ENCODE measurements at places on chromosomes 12 and 14.

- no peak for DNase-seq
Observed at GRCh38 chr12:79645235-79645630, 45.5 kb downstream of the PAWR start.

DNA sequence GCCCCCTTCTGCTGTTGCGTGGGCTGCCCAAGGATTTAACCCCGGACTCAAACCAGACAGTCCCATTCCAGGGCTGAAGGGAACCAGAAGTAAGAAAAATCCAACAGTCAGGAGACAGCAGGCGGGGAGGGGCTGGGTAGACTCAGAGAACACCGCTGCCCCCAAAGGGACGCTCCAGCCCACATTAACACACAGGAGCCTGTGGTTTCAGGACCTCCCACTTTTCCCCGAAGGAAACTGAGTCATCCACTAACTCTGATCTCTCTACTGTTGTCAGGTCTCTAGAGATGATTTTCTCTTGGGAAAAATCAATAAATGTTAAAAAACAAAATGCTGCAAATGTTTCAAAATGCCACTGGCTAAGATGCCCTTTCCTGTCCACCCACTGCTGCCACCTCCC lies 41.6 kb downstream of the FBXO21 start:
- no peak for DNase-seq

- DNase-seq = no peak
Observed at GRCh38 chr14:68148276-68148675, 328.7 kb downstream of the RAD51B start.

DNA sequence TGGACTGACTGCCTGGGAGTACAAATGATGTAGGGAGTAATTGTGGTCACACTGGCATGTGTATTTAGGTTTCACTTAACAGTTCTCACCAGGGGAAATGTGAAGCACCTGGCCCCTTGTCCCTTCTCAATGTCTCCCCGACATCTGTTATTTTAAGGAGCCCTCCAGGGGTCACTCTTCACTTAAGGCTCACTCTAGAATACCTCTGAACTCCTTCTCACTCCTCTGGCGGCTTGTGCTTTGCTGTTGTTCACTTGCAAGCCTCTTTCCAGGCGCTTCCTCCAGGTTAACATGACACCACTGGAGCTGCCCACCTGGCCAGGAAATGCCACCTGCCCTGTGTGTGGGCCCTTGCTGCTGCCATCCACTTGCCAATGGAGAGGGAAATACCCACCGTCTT lies 56.5 kb upstream of the GZMB start:
- peak; percentile 78 for DNase-seq

DNA sequence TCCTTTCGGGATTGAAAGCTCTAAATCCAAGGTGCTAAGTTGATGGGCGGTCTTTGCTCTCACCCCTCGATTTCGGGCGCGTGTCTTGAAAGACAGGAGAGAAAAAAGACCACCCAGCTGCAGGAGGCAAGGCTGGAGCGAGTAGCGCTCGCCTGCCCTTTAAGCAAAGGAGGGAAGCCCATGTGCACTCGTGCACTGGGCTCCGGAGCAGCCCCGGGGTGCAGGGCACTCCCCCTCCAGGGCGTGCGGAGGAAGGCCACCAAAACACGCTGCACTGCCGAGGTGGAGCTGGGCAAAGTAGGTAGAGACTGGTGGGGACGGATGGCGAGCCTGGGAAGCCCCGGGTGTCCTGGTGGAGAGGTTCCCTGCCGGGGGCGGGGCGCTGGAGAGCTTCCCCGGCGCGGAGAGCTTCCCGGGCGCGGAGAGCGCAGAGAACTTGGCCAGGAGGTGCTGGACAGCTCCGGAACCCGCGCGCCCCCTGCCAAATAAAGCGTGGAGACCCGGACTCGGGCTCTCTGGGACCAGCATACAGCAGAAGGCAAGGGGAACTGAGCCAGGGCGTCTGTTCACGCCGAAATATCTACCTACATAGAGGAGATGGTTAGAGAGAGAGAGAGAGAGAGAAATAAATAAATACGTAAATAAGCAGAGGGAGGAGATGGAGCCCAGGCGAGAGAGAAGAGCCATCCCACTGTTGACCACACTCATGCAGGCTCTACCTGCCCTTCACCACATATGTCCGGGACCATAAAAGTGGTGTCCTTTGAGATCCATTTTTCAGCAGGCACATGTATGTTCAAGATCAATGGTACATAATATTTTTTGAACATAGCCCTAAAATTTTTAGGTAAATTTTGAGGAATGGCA lies 662 bp upstream of the NELL2 start:
- peak; percentile 80 for DNase-seq

- DNase-seq = no peak
Observed at GRCh38 chr14:59347915-59348314, 117.3 kb downstream of the GPR135 start.

DNA sequence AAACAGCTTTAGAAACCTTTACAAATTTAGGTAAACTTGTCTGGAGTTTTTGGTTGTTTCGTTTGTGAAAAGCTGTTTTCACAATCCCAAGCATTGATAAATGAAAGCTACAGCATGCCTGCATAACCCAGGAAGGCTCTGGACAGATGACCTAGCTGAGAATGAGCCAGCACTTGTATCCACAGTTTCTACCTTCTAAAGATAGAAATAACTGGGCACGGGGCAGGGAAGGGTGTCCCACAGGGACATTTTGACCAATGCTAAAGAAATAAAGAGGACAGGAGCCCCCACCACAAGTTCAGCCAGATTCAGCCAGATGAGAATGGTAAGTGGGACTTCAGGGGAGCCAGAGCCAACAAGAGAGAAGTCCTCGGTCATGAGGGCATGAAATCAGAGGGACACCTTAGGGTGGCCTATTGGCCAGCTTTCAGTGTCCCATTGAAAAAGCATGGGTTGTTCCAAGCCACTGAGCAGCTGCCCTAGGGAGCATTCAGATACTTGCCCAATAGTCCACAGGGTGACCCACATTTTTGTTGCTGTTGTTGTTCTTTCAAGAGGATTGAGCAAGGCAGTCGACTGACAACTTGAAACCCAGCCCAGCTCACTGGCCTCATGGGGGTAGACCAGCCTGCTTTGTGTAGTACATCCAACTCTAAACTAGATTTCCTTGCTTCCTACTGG lies 140.3 kb upstream of the NUDT4 start:
- DNase-seq = no peak

DNA sequence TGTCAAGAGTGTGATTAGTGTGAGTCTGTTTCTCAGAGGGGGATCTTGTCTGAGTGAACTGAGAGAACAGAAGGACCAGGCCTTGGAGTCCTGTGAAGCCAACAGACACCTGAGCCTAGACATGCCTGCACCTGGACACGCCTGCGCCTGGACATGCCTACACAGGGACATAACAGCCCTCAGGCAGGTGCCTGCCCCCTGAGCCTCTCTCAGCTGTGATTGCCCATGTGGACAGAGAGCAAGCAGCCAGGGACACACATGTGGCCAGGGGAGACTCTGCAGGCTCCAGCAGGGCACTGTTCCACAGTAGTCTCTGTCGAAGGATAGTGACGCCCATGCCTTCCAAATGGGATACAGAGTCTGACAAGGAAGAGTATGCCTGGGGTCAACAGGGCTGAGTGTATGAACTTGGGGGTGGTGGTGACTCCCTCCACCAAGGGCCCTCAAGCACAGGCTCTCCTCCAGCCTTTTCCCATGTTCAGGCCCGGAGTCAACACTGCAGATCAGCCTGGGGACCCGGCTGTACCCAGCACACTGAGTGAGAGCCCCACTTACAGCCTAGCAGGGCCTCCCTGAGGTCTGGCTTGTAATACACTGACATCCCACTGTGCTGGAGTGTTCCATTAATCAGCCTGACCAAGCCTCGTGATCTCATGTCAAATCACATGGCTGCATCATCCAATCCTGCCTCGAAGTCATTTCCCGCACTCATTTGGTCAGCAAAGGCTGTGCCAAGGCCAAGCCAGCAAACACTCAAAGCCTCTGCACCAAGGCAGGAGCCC lies 173.0 kb downstream of the CALM1 start:
- peak; percentile 46 for DNase-seq

DNA sequence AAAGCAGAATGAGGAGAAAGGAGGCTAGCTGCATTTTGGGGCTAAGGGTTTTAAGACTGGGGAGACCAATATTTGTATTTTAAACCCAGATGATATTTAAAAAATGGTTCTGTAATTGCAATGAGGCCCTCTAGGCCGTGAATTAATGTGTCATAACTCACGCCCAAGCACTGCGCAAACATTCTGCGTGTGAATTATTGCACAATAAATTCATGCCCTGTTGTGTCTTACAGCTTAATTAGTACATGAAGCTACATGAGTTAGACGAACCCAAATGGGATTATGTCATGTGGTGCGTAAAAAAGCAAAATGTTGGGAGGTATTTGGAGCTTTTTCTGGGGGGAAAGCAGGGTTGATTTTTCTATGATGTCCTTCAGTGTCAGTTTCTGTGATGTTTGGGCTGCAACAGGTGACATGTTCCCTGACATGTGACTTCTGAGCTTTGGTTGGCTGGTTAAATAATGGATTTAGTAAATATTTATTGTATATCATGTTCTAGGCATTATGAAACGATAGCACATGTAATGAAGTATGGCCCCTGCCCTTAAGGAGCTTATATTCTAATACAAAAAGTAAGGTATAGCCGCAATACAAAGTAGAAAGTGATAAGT lies 30.4 kb upstream of the CISTR start:
- no peak for DNase-seq

DNA sequence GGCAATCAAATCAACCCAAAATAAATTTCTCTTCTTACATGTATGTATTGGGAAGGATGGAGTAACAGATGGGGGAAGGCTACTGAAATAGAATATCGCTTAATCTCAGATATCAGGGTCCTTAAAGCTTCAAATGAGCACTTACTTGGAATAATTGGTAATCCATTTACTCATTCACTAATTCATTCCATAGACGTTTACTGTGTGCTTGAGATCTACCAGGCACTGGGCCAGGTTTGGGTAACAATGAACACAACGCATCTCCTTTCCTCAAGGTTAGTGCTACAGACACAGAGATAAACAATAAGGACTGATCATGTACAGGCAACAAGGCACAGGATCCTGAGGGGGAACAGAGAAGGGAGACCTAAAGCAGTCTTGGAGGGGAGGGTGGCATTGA lies 54.4 kb upstream of the KRR1 start:
- DNase-seq = no peak

DNA sequence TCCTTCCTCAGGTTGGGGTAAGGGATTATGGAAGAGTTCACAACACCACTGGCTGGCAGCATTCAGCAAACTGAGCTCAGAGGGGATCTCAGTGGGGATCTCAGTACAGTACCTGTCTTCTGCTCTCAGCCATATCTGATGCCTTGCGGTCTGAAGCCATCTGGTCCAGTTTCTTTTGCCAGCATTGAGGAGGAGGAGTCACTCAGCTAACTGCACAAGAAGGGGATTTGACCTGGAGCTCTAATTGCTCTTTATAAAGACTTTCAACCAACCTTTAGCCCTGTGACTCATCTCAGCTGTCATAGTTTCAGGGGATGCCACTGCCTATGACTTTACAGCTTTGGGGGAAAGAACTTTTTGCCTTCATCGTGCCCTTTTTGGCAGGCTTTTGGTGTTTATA lies 44.9 kb downstream of the JKAMP start:
- DNase-seq = no peak

DNA sequence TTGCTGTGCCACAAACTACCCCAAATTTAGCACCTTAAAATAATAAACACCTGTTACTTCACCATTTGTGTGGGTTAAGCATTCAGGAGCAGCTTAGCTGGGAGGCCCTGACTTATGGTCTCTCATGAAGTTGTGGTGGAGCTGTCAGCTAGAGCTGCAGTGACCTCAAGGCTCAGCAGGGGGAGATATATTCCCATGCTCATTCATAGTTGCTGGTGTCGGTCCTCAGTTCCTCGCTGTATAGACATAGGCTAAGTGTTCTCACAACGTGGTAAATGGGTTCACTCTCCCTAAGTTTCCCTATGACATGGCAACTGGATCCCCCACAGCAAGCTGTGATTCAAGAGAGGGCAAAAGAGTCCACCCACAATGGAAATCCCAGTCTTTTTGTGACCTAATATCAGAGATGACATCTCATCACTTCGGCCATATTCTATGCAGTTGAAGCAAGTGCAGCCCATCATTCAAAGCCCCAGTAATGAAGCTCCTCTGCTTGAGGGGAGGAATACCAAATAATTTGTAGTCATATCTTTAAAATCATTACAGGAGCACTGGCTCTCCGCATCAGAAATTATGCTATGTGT lies 41.1 kb downstream of the PRB3 start:
- peak; percentile 75 for DNase-seq

DNA sequence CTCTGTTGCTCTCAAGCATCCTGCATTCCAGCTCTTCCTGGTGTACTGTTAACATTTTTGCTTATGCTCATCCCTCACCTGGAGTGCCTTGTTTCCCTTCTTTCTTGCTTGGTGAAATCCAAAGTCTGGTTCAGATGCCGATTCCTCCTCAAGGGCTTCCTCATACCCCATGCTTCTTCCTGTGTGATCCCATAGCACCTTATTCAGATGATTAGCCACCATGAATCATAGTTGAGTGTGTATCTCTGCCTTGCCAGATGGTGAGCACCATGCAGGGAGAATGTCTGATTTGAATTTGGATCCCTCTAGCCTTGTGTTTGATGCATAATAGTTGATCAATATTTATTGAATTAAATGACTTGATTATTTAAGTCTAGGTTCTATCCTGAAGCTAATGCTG lies 39.4 kb upstream of the ANO4 start:
- no peak for DNase-seq

DNA sequence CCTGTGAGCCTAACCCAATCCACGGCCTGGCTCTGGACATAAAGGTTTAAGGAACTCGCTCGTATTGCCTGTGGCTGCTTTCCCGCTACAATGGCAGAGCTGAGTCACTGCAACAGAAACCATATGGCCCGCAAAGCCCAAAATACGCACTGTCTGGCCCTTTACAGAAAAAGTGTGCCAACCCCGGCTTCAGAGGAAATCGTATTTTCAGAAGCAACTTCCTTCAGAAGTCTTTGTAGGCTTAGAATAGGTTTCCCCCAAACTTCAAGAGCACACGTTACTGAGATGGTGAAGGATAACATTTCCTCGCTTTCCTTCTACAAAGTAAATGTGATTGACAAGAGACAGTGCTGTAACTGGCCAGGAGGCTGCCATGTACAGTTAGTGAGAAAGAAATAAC lies 34.8 kb upstream of the TESC start:
- no peak for DNase-seq

- no peak for DNase-seq
Observed at GRCh38 chr14:24252289-24253124, 10.1 kb upstream of the TINF2 start.
